ENCODE measurements at places on chromosomes 3 and 15. TPM values are rescaled to one million over a fixed set of nuclear protein-coding genes. Genes with fewer than 3 reads are reported as not detected.

- DNase-seq: no peak
Observed at GRCh38 chr15:98976500-98976899, 31.1 kb downstream of the PGPEP1L start.

DNA sequence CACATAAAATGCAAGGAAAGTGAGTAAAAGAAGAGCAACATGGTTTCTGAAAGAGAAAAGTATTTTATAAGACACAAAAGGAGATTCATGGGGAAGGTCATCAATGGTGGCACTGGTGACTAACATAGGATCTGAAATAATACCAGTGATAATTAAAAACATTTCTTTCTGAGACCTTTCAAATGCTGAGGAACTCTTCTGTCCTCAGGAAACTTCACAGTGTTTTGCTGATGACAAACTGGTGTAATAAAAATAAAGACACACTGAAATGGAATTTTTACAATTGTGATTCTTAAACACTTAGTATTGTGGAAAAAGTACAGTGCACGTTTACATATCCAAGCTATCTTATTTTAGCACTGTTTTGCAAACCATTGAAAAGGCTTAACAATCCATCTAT is 80.4 kb upstream of the ZBTB20 start:
- DNase-seq: no peak

DNA sequence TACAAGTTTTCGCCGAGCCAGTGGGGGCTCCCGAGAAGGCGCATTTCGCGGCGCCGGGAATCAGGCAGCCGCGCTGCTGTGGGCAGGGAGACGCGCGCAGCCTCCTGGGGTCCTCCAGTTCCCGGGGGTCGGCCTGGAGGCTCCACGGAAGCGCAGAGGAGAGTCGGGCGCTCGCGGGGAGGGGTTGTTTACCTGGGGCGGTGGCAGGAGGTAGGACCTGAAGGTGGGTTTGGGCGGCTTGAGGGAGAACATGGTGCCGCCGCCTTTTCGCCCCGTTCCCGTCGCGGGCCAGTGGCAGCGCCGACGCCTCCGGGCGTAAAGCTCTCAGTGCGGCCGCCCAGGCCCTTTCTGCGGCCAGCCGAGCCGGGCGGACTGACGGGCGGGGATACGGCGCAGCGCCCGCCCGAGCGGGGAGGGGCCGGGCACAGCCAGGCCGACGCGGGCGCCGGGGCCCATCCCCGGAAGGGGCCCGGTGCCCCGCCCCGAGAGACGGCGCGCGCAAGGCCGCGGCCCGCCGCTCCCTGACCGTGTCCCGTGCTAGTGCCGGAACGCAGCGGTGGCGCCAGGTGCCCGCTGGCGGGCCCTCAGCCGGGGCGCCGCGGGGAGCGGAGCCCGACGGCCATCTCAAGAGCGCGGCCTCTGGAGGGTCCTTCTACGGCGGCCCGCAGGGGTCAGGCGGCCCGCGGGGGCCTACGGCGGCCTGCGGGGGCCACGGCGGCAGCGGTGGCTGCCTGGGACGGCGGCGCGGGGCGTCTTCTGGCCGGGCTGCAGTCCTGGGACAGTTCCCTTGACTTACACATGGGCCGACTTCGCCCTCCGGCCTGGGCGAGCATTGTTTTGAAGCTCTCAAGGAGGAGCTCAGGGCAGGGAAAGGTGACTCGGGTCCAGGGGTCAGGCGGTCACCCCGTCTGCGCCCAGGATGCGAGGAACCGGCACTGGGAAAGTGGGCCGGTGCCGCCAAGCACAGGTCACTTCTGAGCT is at the start of gene MTMR10:
MTMR10 (minus strand) TSS at position 374 of the 981 bp plus-strand sequence; CDS start at position 252, 122 bp downstream.
- DNase-seq: peak; percentile 87

GRCh38 chr3:18786650-18787323 is 361.5 kb upstream of the KCNH8 start:
- no peak for DNase-seq

Gene ENTPD3
- 0.48 TPM for total RNA-seq

- DNase-seq: no peak
Observed at GRCh38 chr15:48411971-48412591, 80.9 kb downstream of the DUT start.
